ENCODE measurements at places on chromosomes 5 and 9.

- no peak for DNase-seq
These were observed 105.9 kb downstream of the UNC13B start for GRCh38 chr9:35267710-35268109.

DNA sequence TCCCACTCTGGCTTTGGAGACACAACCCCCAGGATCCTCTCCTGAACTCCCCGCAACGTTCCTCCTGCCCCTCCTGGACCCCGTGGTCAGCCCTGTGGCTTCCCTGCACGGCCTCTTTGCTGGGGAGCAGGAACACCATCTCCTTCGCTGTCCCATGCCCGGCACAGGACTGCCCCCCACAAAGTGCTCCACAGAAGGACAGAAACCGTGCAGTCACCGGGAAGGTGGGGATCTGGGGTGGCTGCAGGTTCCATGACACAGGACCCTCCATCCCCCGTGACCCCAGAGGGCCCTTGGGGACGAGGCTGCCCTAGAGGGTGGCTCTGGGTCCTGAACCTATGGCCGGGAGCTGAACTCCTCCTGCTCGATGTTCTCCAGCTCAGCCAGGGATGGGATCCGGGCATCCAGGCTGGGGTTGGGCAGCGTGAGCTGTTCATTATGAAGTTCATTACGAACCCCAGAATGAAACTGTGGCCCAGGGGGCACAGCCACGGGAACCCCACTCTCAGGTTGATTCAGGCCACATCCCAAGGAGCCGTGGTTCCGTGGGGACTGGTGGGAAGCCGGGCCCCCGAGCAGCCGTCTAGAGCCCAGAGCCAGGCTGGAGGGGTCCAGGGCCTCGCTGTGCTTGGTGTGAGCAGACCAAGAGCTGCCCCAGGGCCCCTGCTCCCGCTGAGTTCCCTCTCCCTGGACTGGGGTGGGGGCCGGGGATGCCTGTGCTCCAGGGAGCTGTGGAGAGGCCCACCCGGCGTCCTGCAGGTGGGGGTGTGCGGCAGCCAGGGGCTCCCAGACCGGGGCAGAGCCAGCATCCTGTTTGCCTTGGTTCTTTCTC lies 684 bp upstream of the SLC6A19 start:
- DNase-seq = no peak

DNA sequence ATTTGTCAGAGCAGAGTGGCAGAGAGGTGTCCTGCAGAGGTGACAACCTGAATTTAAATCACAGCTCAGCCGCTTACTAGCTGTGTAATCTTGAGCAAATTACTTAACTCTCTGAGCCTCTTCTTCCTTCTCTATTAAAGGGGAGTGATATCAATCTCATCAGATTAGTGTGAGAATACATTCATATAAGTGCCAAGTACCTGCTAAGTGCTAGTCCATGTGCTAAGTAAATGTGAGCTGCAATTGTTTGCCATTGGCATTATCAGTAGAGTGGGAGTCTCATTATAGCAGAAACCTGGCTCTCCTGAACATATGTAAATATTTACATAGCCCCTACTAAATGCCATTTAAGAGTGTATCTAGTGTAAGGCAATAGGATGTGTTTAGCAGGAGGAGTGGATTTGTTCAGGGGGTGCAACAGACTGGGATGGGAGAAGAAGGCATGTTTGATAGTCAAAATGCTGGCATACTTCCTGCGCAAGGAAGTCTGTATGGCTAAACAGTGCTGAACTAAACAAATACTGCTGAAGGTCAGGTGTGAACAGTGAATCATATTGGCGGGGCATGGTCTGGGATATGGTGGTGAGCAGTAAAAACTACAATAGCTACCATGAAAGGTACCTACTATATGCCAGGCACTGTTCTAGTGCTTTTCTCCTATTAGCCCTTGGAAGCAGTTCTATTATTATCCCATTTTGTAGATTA lies 74.5 kb downstream of the F2RL2 start:
- no peak for DNase-seq

- no peak for DNase-seq
These were observed 48.3 kb upstream of the DNAH5 start for GRCh38 chr5:13992795-13993194.

DNA sequence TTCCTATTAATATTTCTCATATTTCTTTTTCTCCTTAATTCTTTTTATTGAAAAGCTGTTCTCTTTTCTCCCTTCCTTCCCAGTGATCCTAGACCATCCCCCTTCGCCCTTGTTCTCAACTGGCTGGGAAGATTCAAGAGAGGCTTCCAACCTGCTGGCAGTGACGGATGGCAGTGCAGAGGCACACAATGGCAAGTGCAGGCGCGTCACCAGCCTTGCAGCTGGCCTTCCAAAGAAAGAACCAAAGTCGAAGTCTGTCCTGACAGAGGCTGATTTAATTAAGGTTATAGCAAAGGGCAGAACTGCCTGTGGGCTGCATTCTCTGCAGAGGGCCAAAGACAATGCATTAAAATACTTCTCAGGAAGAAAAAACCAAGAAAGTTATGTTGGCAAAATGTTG lies 7.4 kb downstream of the CEMIP2 start:
- DNase-seq = peak; percentile 74

DNA sequence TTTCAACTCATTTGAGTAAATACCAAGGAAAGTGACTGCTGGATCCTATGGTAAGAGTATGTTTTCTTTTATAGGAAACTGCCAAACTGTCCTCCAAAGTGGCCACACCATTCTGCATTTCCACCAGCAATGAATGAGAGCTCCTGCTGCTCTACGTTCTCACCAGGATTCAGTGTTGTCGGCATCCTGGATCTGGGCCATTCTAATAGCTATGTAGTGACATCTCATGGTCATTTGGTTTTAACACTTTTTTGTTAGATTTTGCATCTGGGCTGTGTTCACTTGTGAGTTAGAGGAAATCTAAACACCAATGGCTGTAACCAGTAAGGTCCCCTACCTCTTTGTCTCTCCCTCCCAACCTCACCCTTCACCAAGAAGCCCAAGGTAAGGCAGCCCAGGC lies 115.9 kb downstream of the ATPSCKMT start:
- no peak for DNase-seq

GRCh38 chr5:1131191-1131621 lies 19.3 kb upstream of the SLC12A7 start:
- DNase-seq = peak; percentile 58

- no peak for DNase-seq
These were observed 25.5 kb downstream of the MEGF9 start for GRCh38 chr9:120688758-120689157.

DNA sequence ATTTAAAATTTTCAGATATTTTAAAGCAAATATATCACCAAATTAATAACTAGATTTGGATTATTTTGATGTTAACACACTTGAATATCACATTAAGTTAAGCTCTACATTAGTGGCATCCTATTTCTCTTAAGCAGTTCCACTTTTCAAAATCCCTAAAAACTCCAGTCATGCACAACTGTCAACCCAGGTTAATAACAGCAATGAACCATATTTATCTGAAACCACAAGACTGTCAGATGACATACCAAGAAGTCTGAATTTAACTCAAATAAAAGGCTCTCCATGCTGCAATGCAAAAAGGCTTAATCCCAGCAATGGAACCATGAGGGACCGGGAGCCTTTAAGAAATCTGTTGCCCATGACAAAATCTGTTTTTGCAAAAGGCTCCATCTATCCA lies 27.5 kb downstream of the FNIP1 start:
- no peak for DNase-seq

GRCh38 chr9:86242071-86242470 lies 17.4 kb downstream of the C9orf153 start:
- DNase-seq = no peak

GRCh38 chr5:164170814-164171213 lies 665.4 kb downstream of the MAT2B start:
- no peak for DNase-seq

DNA sequence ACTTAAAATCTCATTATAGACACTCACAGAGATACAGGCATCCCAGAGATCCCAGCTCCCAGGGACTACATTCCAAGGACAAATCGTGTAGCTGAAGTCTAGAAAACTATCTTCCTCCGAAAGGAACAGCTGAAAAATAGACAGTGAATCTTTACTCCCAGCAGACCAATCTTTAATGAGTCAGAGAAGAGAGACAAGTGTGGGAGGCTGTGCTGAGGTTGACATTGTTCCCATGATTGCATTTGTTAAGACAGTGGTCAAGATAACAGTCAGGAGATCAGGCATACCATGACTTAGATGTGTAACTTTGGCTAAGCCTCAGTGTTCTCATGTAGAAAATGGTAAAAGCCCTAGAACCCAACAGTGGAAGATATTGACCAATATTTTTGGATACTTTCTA lies 120.7 kb downstream of the PAPPA start:
- no peak for DNase-seq

GRCh38 chr9:33165263-33166151 lies 1.6 kb downstream of the B4GALT1 start:
- peak; percentile 72 for DNase-seq

DNA sequence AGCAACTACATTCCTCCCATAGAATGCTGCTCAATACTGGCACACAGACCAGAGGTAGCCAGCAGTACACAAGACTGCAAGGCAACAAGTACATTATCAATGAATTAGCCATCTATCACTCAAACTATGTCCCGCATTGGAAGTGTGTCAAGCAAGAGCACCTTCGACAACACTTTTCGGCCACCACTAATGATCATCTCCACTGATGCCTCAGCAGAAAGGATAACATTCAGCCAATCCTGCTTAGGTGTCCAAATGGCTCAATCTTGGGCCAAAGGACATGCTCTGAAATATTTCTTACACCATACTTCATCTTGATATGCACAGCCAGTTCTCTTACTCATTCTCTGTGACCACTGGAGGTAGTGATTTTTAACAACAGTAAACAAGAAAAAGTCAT lies 25.0 kb downstream of the SKP1 start:
- no peak for DNase-seq

DNA sequence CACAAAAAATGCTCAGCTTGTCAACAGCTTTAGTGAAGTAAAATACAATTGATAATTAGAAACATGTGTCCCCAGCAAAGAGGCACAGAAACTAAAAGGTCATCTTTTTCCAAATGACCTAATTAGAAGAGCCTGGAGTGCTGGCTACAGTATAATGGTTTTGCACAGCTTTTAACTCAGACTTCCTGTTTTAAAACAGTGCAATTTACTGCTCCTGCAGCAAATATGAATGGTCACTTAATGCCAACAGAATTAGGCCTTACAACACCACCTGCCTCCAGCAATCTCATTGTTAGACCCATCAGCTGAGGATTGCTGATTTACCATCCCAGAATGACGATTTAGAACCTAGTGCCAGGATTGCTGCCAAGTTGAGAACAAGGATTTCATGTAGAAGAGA lies 239.3 kb downstream of the CETN3 start:
- no peak for DNase-seq

DNA sequence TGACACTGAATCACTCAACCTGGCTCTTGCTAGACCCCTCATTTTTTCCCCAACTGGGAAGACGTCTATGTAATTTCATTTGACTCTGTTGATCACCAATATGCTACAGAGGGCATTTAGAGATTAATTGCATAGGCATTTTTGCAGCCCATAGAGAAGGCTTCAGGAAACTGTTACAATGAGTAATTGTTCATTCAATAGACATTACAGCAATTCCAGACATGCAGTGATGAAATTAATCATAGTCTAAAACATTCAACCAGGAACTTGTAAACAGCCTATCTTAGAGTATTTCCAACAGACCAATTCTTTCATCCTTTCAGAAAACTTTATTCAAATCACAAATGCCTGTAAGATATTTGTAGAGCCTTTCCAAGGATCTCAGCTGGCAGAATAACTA lies 122.3 kb downstream of the MARCHF11 start:
- no peak for DNase-seq

GRCh38 chr5:81912933-81913332 lies 58.9 kb upstream of the ATG10 start:
- no peak for DNase-seq

- DNase-seq = no peak
These were observed 6.6 kb upstream of the PRXL2C start for GRCh38 chr9:96661711-96662110.

DNA sequence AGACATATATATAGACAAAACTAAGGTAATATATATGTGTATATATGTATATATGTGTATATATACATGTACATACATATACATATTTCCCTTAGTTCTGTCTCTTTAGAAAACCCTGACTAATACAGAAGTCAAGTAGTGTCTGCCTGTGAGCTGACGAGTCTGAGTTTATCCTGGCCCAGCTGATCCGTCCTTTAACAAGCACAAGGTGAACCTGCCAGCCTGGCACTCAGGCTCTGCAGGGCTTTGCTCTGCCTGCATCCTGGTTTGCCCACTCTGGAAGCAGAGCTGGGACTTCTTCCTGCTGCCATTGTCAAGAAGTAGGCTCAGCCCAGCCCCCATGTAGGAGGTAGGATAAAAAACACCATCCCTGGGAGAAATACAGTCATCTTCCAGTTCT lies 388.0 kb downstream of the ICE1 start:
- no peak for DNase-seq

DNA sequence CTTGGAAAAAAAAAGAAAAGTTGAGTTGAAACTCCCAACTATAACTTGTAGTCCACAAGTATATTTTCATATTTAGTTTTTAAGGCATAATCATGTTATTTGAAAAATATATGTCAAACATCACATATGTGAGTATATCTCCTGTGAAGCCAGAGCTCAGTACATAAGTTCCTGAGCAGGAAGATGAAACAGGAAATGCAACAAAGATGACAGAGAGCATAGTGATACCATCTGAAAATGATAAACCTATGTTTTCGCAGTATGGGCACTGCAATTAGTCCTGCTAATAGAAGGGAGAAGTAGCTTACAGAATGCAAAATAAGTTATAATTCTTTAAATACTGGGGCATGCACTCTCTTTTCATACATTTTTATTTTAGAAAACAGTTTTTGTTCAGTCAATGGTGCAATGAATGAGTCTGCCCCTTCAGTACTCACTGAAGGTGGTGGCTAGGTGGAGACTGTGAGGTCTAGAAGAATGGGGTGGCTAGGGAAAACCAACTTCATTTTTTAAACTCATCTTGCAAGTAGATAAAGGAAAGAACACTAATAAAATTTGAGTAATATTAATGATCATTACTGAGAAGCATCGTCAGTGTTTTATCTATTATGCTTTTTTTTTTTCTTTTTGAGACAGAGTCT lies 54.1 kb upstream of the FYB1 start:
- no peak for DNase-seq

- DNase-seq = no peak
These were observed 8.2 kb downstream of the IPPK start for GRCh38 chr9:92661743-92662142.

DNA sequence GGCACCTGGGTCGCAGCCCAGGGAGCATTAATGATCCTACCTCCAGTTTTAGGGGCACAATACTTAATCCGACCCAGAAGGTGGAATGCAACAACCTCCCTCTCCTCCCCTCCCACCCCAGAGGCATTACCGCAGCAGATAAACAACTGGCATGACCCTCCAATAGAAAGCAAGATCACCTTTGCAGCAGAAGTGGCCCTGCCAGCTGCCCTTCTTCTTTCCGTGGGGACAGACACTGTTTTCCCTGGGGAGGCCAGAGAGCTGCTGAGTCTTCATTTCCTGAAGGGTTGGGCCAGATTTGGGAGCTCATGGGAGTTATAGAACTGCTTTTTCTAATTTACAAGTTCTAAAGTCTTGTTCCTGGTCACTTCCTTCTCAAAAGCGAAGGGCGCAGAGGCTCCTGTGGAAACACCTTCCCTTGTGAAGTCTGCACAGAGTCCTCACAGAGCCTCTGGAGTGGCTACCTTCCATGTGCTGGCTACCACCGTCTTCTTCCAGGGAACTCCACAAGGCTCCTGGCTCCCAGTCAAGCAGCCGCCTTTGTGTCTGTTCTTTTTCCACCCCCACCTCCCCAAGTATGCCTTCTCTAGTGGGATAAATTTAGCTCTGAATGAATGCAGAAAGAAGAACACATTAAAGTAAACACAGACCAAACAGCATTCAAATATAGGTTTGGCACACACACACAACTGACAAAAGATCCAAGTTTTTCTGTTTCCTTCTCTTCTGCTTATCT lies 8.0 kb upstream of the PALM2AKAP2 start:
- DNase-seq = no peak

GRCh38 chr5:55509796-55510522 lies 24.8 kb downstream of the PLPP1 start:
- no peak for DNase-seq

All from right lobe of liver (tissue), 6 donors.